Epithelial cell of esophagus (primary cell): ENCODE measurements at places on chromosomes 13 and 19.

DNA sequence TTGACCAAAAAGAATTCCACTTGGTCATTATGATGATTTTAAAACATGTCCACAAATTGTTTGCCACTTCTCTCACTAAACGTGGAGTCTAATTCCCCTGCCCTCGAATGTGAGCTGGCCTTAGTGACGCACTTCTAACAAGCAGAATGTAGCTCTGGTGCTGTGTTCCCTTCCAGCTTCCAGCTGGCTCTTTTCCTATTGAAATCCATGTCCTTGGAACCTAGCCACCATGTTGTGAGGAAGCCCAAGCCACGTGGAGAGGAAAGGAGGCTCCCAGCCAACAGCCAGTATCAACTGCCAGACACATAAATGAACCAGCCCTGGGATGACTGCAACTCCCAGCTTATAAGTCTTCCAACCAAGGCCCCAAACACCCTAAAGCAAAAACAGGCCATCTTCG is 23.6 kb upstream of the CEBPA start:
- no peak for DNase-seq

GRCh38 chr13:33016414-33017322 is at the start of gene KL:
TSS of gene KL (plus strand) at chr13:33016423. CDS start at chr13:33016441, 18 bp downstream.
- DNase-seq = no peak

DNA sequence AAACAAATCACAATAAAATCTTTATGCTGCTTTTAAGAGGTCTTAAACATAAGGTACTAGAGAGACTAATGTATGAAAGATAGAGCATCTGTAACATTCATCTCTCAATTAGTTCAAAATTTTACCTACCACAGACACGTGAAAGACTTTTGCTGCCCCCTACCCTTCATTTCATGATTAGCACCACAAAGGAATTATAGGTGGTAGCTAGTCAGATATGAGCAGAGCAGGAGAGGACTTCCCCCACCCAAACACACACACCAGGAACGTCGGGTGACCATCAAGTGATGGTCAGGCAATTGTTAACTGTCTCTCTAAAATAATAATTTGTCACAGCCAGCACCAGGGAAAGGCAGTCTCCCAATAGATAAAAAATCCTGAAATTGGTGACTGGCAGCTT is 1531.7 kb upstream of the SPRY2 start:
- DNase-seq = peak; percentile 41

DNA sequence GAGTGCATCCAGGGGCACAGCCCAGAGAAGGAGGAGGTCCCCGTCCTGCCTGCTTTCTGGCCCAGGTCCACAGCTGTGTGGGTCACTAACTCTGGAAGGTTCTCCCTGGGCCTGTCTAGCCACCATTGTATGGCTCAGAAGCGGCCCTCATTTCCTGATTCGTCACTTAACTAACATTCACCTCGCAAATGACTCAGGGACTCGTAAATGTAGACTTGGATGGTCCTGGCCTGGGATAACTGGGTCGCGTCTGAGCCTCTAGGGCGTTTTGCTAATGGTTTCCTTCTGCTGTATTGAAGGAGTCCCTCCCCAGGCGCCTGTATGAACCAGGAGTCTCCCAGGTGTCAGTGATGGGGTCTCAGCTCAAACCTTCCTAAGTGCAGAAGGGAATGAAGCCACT is 162.8 kb downstream of the ZNF536 start:
- DNase-seq = no peak

- DNase-seq = peak; percentile 53
These were observed 12.8 kb downstream of the MEDAG start for GRCh38 chr13:30918662-30919405.

DNA sequence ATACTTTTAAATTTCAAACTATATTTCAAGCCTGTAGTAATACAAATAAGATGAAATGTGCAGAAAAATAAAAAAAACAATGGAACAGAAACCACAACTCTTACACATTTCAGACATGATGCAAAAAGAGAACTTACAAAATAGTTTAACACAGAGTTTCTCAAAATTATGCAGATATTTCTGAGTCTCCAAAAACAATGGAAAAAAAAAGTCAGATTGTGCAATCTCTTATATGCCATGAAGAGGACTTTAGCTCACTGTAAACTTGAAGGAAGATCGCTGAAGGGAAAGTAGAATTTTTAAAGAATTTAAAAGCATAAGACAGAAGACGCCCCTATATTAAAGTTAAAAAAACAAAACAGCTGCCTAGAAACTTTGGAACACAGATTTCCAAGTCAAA is 20.4 kb downstream of the ZNF708 start:
- no peak for DNase-seq

GRCh38 chr19:28288572-28289264 is 924.2 kb downstream of the UQCRFS1 start:
- DNase-seq = no peak

DNA sequence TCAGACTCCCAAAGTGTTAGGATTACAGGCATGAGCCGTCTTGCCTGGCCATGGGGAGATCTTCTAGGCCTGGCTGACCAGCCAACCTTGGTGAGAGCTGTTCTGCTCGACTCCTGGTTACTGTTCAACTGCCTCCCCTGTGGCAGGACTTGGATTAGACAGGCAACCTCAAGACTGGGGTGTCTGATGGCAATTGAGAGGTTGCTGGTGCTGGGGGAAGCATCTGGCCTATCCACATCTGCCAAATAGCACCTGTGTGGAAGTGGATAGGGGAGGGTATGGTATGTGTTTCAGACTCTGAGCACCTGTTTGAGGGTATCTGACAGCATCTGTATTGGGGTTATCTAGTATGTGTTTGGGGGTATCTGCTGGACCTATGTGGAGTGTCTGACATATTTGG is 44.7 kb downstream of the ARHGEF18 start:
- DNase-seq = no peak

DNA sequence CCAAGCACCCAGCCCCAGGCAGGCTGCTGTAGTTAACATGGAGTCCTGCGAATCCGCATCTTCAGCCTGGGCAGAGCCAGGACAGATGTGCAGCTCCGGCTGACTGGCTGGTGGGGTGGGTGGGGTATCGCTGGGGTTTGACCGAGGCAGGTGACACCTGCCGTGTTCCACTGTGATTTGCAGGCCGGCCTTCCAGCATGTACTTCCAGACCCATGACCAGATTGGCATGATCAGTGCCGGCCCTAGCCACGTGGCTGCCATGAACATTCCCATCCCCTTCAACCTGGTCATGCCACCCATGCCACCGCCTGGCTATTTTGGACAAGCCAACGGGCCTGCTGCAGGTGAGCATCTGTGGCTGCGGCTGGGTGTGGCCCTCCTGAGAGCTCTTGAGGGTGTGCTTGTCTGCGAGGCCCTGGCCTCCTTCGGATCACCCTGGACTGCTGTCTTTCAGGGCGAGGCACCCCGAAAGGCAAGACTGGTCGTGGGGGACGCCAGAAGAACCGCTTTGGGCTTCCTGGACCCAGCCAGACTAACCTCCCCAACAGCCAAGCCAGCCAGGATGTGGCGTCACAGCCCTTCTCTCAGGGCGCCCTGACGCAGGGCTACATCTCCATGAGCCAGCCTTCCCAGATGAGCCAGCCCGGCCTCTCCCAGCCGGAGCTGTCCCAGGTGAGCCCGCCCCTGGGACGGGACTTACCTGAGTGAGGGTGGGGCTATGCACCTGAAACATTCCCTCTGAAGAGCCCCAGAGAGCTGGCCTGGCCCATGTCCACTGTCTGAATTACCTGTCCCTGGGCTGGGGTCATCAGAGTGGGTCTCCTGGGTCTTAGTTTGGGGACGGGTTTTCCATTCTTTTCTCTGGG is 30.6 kb downstream of the CERS1 start:
- DNase-seq = peak; percentile 26

DNA sequence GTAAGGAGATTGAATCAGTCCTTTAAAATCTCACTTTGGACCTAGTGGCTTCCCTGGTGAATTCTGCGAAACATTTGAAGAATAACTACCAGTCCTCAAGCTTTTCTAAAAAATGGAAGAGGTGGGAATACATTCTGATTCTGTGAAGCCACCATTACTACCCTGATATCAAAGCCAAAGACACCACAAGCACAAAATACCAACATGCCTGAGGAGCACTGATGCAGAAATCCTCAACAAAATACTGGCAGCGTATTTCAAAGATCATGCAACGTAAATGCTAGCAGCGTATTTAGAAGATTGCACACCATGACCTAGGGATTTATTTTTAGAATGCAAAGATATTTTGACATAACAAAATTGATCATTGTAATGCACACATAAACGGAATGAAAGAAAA is 14.4 kb downstream of the ATP4B start:
- no peak for DNase-seq

DNA sequence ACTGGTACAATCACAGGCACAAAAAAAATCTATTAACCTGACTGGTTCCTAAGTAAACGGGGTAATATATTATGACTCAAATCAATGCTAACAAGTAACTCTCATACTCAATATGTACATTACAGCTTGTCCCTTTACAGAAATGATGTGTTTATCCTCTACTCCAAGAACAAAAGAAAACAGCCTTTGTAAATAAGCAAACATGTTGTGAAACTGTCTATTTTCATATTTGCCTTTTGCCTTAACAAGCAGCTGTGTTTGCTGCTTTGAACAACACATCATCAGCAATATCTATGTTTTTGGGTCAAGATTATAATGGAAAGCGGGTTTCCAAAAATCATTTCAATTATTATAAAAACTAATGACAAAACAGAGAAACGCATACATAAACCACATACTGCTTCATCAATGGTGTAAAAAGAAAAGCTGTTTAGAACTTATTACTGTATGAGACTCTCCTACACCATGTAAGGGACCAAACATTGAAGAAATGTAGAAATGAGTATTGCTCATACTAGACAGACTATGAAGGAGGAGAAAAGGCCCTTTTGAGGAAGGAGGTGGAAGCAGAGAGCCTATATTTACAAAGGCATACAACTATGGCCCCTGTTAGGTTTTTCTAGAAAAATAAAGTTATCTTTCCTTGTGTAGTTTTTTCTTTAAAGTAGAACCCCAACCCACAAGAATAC is 14.8 kb downstream of the TBC1D4 start:
- no peak for DNase-seq

GRCh38 chr19:3365836-3366752 is at the start of gene NFIC:
TSS of gene NFIC (plus strand) at chr19:3366583. CDS start at chr19:3366637, 54 bp downstream.
- DNase-seq = peak; percentile 76
